CD8-positive, alpha-beta memory T cell (primary cell): ENCODE measurements at places on chromosomes 5 and 9. TPM values are rescaled to one million over a fixed set of nuclear protein-coding genes. Genes with fewer than 3 reads are reported as not detected.

- peak; percentile 19 for DNase-seq
Measured at GRCh38 chr9:136170006-136170901, 34.7 kb downstream of the LHX3 start.

The ATP6V0E1 gene
- total RNA-seq: 171 TPM

DNA sequence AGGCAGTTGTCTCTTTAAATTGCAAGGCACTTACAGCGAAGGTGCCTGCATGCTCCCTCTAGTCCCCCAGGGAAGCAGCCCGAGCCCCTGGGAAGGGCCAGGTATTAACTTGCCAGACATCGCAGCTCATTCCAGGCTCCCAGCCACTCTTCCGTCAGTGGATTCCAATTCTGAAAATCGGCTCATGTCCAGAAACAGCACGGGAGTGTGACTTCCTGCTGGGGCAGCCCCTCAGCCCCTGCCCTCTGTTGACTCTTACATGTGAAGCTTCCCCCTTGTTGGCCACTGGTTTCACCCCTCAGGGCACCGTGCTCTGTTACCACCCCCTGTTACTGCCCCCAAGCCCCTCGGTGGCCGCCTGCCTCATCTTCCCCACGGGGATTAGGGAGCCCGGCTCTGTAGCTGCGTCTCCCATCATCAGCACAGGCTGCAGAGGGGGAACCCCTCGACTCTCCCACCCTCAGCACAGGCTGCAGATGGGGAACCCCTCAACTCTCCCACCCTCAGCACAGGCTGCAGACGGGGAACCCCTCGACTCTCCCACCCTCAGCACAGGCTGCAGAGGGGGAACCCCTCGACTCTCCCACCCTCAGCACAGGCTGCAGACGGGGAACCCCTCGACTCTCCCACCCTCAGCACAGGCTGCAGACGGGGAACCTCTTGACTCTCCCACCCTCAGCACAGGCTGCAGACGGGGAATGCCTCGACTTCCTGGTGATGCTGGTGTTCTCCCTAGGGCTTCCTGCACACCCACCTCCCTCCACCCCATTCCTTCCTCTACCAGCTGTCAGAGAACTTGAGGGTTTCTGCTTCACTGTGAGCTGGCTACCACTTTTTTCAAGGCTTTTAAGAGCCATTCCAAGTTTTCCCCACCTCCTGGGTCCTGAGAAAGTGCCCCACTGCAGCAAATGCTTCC is 11.1 kb upstream of the CACNA1B start:
- DNase-seq: no peak

DNA sequence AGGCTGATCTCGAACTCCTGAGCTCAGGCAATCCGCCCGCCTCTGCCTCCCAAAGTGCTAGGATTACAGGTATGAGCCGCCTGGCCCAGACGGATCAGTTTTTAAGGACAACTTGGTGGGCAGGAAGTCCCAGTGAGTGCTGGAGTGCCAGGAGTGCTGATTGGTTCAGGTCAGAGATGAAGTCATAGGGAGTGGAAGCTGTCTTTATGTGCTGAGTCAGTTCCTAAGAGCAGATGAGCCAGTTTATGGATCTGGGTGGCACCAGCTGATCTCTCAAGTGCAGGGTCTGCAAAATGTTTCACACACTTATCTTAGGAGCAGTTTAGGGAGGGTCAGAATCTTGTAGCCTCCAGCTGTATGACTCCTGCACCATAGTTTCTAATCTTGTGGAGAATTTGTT is 292.1 kb upstream of the ELAVL2 start:
- no peak for DNase-seq

The PRRT1B gene
- not detected for total RNA-seq

DNA sequence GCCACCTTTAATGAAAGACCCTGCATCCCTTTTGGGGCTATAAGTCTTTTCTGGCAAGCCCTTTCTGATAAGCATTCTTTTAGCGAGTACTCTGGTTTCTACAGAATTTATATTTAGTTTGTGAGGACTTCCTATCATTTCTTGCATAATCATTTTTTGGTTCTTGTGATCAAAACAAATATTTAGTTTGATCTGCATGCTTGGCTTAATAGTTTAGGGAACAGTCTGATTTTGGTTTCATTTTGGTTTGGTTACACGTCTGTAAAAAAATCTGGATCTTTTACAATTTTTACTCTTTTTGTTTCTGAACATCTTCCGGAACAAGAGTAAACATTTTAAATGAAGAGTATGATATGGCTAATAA is 1074.4 kb downstream of the CDH9 start:
- DNase-seq: no peak

DNA sequence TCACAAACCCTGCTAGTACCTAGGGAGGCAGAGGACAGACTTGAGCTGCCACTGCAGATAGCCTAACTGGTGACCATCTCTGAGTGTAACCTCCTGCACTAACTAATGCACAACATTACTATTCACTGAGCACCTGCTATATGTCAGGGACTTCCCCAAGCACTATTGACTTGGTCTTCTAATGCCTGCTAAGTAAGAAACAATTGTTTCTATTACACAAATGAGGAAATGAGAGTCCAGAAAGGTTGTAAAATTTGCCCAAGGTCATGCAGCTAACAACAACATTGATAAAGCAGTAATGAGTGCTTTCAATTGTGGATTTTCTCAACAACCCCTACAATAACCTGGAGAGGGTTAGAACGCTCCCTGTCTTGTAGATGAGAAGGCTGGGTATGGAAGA is 183.7 kb downstream of the ZNF462 start:
- no peak for DNase-seq

The PCDHGB1 gene
- not detected for total RNA-seq

The TSSK1B gene
- not detected for total RNA-seq
